ENCODE measurements at places on chromosomes 3 and 15. TPM values are rescaled to one million over a fixed set of nuclear protein-coding genes. Genes with fewer than 3 reads are reported as not detected.

Gene GHSR
- total RNA-seq: not detected

- no peaks in the 10 kb centered on the region for H3K27me3 ChIP-seq
- peak overlapping the region; percentile 100 for H3K27ac ChIP-seq
- no peak overlapping the region for H3K4me3 ChIP-seq
- peaks cover 46% of the 10 kb centered on the region for H3K4me1 ChIP-seq
- peak; percentile 75 for DNase-seq
These were observed 12.3 kb upstream of the MFSD1 start for GRCh38 chr3:158789592-158789991.

Gene CDHR4
- not detected for total RNA-seq

- no peak overlapping the region for H3K27ac ChIP-seq
- no peaks in the 10 kb centered on the region for H3K4me1 ChIP-seq
- H3K4me3 ChIP-seq: no peak overlapping the region
- no peaks in the 10 kb centered on the region for H3K36me3 ChIP-seq
These were observed 1153.3 kb downstream of the ROBO1 start for GRCh38 chr3:78614486-78614885.

Gene ZNF80
- total RNA-seq: not detected

Gene FEZF2
- total RNA-seq: not detected

DNA sequence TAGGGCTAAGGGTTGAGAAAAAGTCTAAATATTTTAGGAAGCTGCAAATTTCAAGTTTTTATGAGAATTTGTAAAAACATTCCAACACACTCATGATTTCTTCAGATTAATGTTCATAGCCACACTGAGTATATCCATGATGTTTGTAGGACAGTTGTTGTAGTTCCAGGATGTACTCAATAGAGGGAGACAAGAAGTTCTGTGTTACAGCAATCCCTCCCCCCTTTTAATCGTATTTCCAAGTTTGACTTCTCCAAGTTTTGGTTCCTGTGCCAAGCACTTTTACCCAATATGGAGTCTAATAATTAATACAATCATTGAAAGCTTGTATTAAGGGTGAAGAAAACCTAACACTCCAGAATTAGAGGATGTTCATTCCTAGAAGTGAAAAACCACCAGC lies 143.4 kb downstream of the FEZF2 start:
- H3K36me3 ChIP-seq: no peaks in the 10 kb centered on the region
- H3K27ac ChIP-seq: no peak overlapping the region
- no peaks in the 10 kb centered on the region for H3K27me3 ChIP-seq
- no peak overlapping the region for H3K4me3 ChIP-seq
- no peaks in the 10 kb centered on the region for H3K4me1 ChIP-seq

Gene ALDH1A2
- total RNA-seq: 2.2 TPM

GRCh38 chr15:49088996-49089395 lies 42.8 kb upstream of the SECISBP2L start:
- no peaks in the 10 kb centered on the region for H3K27me3 ChIP-seq
- no peaks in the 10 kb centered on the region for H3K4me1 ChIP-seq
- H3K4me3 ChIP-seq: no peak overlapping the region
- DNase-seq: no peak
- H3K36me3 ChIP-seq: no peaks in the 10 kb centered on the region
- no peak overlapping the region for H3K27ac ChIP-seq

Gene SMAD6
- total RNA-seq: 19.9 TPM

Gene PRR20G
- total RNA-seq: not detected

DNA sequence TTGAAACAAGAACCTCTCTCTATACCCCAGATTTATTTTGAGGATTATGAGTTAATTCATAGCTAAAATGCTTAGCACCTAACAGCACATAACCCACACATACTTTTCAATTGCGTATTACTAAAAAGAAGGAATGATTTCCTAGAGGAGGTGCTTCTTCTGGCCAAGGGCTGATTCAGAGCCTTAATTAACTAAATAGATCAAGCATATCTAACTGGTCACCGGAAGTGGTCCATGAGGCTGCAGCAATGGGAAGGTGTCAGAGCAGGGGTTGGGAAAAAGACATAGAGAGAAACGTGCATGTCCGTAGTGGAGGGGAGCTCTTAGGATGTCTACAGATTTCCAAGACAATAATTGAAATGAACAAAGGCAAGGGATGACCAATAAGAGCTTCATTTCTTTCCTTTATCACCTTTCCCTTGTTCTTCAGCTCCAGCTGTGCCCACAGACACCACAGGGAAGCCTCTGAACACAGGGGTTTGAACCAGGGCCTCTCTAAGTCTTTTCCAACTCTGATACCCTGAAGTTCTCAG lies 467 bp downstream of the HGD start:
- 0 out of 2 replicates have a peak overlapping the region, but pooled peaks have one; percentile 13 for H3K27ac ChIP-seq
- H3K4me3 ChIP-seq: no peak overlapping the region
- no peak for DNase-seq
- no peaks in the 10 kb centered on the region for H3K36me3 ChIP-seq

GRCh38 chr3:53552730-53553129 lies 58.3 kb downstream of the CACNA1D start:
- H3K4me1 ChIP-seq: no peaks in the 10 kb centered on the region
- H3K36me3 ChIP-seq: no peaks in the 10 kb centered on the region
- no peak overlapping the region for H3K27ac ChIP-seq
- no peak for DNase-seq
- peaks cover 91% of the 10 kb centered on the region for H3K27me3 ChIP-seq

Gene PLA2G4D
- total RNA-seq: 0.17 TPM

- no peak overlapping the region for H3K27ac ChIP-seq
- no peak overlapping the region for H3K4me3 ChIP-seq
These were observed 439.6 kb downstream of the PLOD2 start for GRCh38 chr3:145721273-145721805.

DNA sequence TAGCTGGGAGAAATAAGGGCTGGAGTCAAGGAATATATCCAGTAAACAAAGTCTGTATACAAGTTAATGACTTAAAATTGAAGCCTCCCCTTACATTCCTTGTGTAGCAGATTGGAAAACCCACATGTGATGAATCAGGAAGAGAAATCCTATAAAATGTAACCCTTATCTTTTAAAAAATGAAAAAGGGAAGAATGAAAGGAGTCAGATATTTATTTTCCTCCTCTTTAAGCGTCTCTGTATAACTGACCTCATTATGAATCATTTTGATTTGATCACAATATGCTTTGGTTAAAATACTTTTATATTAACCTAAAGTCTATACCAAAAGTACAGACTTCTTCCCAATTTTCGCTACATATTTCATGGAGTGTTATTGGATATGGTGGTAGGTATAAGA lies 316.3 kb upstream of the STAC start:
- H3K27ac ChIP-seq: peak overlapping the region; percentile 87
- H3K4me3 ChIP-seq: peak overlapping the region; percentile 34
- H3K4me1 ChIP-seq: peaks cover 46% of the 10 kb centered on the region

GRCh38 chr3:96831175-96831574 lies 16.8 kb downstream of the EPHA6 start:
- H3K27me3 ChIP-seq: no peaks in the 10 kb centered on the region
- H3K4me3 ChIP-seq: no peak overlapping the region
- H3K36me3 ChIP-seq: no peaks in the 10 kb centered on the region
- H3K27ac ChIP-seq: no peak overlapping the region

Gene FAIM
- total RNA-seq: 25.0 TPM

DNA sequence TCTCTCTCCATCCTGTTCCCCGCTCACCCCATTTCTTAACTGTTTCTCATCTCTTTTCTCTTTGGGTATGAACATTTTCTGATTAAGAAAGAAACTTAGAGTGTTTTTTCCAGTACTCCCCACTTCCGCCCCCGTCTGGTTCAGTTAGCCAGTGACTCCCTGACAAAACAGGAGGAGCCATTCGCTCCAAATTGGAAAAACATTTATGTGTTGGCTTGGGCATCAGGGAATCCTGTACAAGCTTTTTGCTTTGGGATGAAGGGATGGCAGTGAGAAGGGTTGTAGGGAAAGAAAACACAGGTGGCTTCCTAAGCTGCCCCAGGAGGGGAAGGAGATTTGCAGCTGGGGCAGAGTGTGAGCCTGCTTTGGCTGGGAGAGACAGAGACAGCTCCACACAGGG lies 47.0 kb downstream of the BOC start:
- H3K4me1 ChIP-seq: no peaks in the 10 kb centered on the region
- no peaks in the 10 kb centered on the region for H3K36me3 ChIP-seq
- H3K27ac ChIP-seq: no peak overlapping the region
- H3K4me3 ChIP-seq: no peak overlapping the region
- no peak for DNase-seq

DNA sequence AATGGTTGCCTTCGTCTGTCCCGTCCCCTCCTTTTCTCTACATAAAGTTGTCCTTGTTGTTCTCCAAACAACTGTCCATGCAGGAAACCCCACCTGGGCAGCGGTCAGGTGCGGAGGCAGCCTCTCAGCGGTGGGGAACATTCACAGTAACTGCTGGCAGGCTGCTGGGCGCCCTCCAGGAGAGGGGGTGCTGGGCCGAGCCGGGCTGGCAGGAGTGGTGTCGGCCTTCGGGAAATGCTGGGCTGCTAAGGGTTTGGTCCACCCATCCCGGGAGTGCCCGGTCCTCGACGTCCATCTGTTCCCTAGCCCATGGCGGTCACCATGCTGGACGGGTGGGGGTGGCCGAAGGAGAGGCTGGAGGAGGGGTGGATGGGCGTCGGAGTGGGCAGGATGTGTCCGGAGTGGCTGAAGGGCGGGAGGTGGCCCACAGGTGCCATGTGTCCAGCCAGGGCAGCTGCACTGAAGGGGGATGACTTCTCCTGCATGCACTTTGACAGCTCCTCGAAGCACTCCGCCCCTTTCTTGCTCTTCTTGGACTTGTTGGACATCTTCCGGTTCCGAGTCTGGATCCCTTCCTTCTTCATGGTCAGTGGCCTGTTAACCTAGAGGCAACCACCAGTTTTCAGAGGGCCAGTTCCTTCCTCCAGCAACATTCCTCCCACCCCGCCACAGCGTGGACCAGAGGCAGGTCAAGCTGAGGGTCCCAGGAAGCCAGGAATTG lies 12.1 kb downstream of the GATA2 start:
- no peak overlapping the region for H3K27ac ChIP-seq
- DNase-seq: no peak
- H3K36me3 ChIP-seq: peaks cover 15% of the 10 kb centered on the region
- peaks cover 38% of the 10 kb centered on the region for H3K4me1 ChIP-seq
- no peak overlapping the region for H3K4me3 ChIP-seq

DNA sequence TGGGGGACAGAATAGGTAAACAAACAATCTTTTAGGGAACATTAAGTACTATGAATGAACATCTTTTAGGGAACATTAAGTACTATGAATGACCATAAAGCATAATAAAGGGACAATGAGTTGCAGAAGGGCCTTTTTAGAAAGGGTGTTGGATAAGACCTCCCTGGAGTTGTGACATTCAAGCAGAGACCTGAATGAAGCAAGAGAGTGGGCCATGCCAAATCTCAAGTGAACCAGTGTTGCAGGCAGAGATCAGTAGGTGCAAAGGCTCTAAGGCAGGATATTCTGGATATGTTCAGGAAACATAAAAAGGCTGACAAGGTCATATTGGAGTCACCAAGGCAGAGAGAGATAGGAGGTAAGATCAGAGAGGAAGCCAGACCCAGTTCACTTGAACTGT lies 29.4 kb upstream of the ZBTB38 start:
- no peaks in the 10 kb centered on the region for H3K27me3 ChIP-seq
- no peak overlapping the region for H3K4me3 ChIP-seq
- H3K36me3 ChIP-seq: no peaks in the 10 kb centered on the region
- no peak for DNase-seq
- peaks cover 15% of the 10 kb centered on the region for H3K4me1 ChIP-seq

- no peak overlapping the region for H3K4me3 ChIP-seq
- H3K27ac ChIP-seq: no peak overlapping the region
- DNase-seq: no peak
- H3K27me3 ChIP-seq: no peaks in the 10 kb centered on the region
- H3K4me1 ChIP-seq: peaks cover 14% of the 10 kb centered on the region
These were observed 92.5 kb downstream of the LARS2 start for GRCh38 chr3:45480871-45481270.

Gene KLHL40
- not detected for total RNA-seq

GRCh38 chr3:72178463-72179106 lies 393.6 kb upstream of the PROK2 start:
- no peaks in the 10 kb centered on the region for H3K4me1 ChIP-seq
- H3K27ac ChIP-seq: no peak overlapping the region
- no peaks in the 10 kb centered on the region for H3K36me3 ChIP-seq

GRCh38 chr3:39327746-39328349 lies 1.7 kb upstream of the CCR8 start:
- H3K4me1 ChIP-seq: no peaks in the 10 kb centered on the region
- peaks cover 29% of the 10 kb centered on the region for H3K27me3 ChIP-seq
- no peaks in the 10 kb centered on the region for H3K36me3 ChIP-seq

Gene ABI3BP
- total RNA-seq: 31.6 TPM

GRCh38 chr3:171181907-171182690 lies 155.6 kb upstream of the SLC2A2 start:
- no peaks in the 10 kb centered on the region for H3K27me3 ChIP-seq
- no peaks in the 10 kb centered on the region for H3K36me3 ChIP-seq
- no peak overlapping the region for H3K4me3 ChIP-seq
- H3K27ac ChIP-seq: no peak overlapping the region

- H3K27ac ChIP-seq: no peak overlapping the region
- H3K27me3 ChIP-seq: no peaks in the 10 kb centered on the region
- H3K36me3 ChIP-seq: peaks cover 7% of the 10 kb centered on the region
- H3K4me3 ChIP-seq: no peak overlapping the region
These were observed 27.1 kb downstream of the TBC1D2B start for GRCh38 chr15:78050441-78050809.

Gene GPR149
- total RNA-seq: not detected

DNA sequence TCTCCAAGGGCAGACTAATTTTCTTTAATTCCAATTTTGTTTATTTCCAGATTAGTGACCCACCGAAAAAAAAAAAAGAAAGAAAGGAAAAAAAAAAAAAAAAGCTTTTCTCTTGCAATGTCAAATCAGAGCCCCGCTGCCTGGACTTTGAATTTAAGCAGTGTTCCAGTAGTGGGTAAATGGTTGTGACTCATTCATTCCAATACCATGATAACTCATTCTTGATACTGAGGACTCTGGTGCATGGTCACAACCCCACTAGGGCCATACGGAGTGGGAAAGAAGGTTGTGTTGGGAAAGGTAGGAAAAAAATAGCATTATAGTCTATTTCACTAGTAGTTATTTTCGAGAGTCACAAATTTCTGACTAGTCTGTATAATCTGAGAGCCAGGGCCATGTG lies 59.1 kb upstream of the COL8A1 start:
- no peak overlapping the region for H3K4me3 ChIP-seq
- H3K36me3 ChIP-seq: no peaks in the 10 kb centered on the region
- no peak overlapping the region for H3K27ac ChIP-seq

- no peaks in the 10 kb centered on the region for H3K36me3 ChIP-seq
- H3K4me3 ChIP-seq: no peak overlapping the region
- DNase-seq: no peak
- 0 out of 2 replicates have a peak, but pooled peaks cover 7% of the 10 kb centered on the region for H3K27me3 ChIP-seq
- H3K4me1 ChIP-seq: no peaks in the 10 kb centered on the region
These were observed 42.5 kb downstream of the MUC20 start for GRCh38 chr3:195763076-195763830.

Data from PC-3 (cell line).